ENCODE measurements at places on chromosomes 11 and 22. TPM values are rescaled to one million over a fixed set of nuclear protein-coding genes. Genes with fewer than 3 reads are reported as not detected.

The MUC2 gene
- not detected for total RNA-seq

The PARVG gene
- not detected for total RNA-seq

The PLEKHB1 gene
- 4.0 TPM for total RNA-seq

The CARNS1 gene
- 0.12 TPM for total RNA-seq

The TUT1 gene
- total RNA-seq = 7.8 TPM

The PYGM gene
- total RNA-seq = 0.48 TPM

The E2F8 gene
- total RNA-seq = 0.17 TPM

The TTC36 gene
- 2.3 TPM for total RNA-seq
